ENCODE measurements at places on chromosomes 2 and 18. TPM values are rescaled to one million over a fixed set of nuclear protein-coding genes. Genes with fewer than 3 reads are reported as not detected.

C2orf66 gene
- 0.27 TPM for total RNA-seq

GRCh38 chr2:144468823-144469595, 50.9 kb downstream of the ZEB2 start:
- no peak overlapping the region for H3K4me3 ChIP-seq
- H3K27ac ChIP-seq: no peak overlapping the region
- H3K4me1 ChIP-seq: no peaks in the 10 kb centered on the region
- no peaks in the 10 kb centered on the region for H3K27me3 ChIP-seq
- peaks cover 1% of the 10 kb centered on the region for H3K36me3 ChIP-seq
- peak; percentile 40 for DNase-seq

GRCh38 chr2:178844269-178844668, 37.0 kb upstream of the TTN start:
- H3K36me3 ChIP-seq: no peaks in the 10 kb centered on the region
- H3K4me3 ChIP-seq: no peak overlapping the region
- DNase-seq: no peak
- no peak overlapping the region for H3K27ac ChIP-seq
- H3K4me1 ChIP-seq: no peaks in the 10 kb centered on the region
- H3K27me3 ChIP-seq: no peaks in the 10 kb centered on the region

ZNF892 gene
- total RNA-seq: 3.8 TPM

DNA sequence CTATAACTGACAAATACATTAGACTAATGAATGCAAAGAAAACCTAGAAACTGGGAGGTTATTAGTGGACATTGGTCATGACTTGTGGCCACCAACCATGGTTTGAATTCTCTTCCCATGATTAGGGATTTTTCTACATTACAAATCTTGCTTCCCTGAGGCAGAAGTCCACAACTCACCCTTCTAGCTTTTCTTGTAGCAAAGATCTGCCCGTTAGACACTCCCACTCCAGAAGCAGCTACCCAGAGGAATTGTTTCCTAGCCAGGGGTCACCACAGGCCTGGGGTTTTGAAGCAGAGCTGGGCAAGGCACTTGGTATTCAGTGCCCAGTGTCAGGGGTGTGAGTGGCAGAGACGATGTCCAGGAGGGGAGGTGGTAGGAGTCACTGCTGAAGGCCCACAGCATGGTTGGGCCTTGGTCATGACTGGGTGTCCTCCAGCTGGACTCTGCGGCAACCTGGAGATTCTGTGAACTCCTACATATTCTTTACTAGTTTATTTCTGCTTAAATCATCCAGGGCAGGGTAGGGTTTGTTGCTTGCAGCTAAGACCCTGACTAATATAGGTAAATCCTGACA, 54.9 kb downstream of the ACTR2 start:
- peaks cover 10% of the 10 kb centered on the region for H3K27me3 ChIP-seq
- no peak overlapping the region for H3K27ac ChIP-seq
- H3K36me3 ChIP-seq: no peaks in the 10 kb centered on the region

UGT1A6 gene
- total RNA-seq: not detected

DNA sequence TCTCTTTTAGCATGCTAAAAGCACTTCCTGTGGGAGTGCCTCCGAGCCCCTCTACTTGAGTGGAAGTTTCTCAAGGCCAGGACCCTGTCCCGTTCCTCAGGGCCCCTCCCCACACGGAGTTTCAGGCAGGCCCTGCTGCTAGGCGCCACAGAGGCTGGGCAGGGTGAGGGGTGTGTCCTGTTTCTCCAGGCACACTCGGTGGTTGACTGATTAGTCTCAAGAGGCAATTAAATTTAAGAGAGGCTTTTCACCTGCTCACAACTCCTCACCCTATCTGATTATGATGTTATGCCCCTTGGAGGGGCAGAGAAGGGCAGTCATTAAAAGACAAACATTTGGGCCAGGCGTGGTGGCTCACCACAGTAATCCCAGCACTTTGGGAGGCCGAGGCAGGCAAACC, 160.8 kb upstream of the HAAO start:
- no peaks in the 10 kb centered on the region for H3K27me3 ChIP-seq
- no peaks in the 10 kb centered on the region for H3K36me3 ChIP-seq
- peaks cover 30% of the 10 kb centered on the region for H3K4me1 ChIP-seq
- no peak overlapping the region for H3K4me3 ChIP-seq
- H3K27ac ChIP-seq: no peak overlapping the region

GAL3ST2 gene
- total RNA-seq: not detected

TRABD2A gene
- total RNA-seq: 0.99 TPM
